ENCODE measurements at places on chromosomes 4 and X. TPM values are rescaled to one million over a fixed set of nuclear protein-coding genes. Genes with fewer than 3 reads are reported as not detected.

Gene SOX3
- not detected for total RNA-seq

Gene ERAS
- total RNA-seq: not detected

Gene ARX
- not detected for total RNA-seq

Gene ARHGAP4
- 3.7 TPM for total RNA-seq

Gene TBC1D8B
- 3.7 TPM for total RNA-seq

Gene APBB2
- total RNA-seq: 36.0 TPM

Measured in dermis lymphatic vessel endothelial cell (primary cell).